ENCODE measurements at places on chromosomes 1 and 21.

GRCh38 chr21:46227811-46228344, 696 bp downstream of the LSS start:
- DNase-seq: no peak

DNA sequence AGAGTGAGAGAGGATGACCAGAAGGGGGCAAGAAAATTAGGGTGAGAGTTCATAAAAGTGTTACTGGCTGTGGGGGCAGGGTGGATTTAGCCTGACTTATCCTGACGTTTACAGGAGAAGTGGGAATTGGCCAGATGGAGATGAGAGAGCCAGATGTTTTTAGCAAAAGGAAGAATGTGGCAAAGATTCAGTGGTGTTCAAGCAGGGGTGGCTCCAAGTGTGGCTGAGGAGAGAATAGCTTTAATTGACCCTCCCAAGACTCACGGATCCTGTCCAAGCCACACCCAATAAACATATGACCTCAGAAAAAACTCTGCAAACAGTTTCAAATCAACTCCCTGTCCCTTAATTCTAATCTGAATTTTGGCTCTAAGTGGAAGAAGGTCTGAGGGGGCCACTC, 35.2 kb upstream of the EDEM3 start:
- no peak for DNase-seq

DNA sequence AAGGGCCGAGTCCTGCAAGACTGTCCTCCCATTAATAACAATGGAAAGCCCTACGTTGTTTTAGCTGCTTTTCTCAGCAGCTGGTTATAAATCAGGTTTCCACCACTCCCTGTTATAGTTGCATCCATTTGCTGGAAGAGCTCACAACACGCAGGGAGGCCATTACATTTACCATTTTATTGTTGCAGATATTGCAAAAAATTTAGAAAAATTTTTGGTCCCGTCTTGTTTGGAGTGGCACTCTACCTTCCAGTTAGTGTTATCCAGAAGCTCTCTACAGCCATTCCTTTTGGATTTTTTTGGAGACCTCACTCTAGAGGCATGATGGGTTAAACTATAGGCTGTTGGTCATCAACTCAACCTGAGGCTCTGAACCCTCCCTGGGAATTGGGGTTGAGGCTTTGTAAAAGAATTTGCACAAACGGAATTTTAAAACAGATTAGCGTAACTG, 1532.1 kb upstream of the TPTE start:
- DNase-seq: no peak

GRCh38 chr1:116987256-116987555, 14.4 kb upstream of the CD101 start:
- peak; percentile 51 for DNase-seq

DNA sequence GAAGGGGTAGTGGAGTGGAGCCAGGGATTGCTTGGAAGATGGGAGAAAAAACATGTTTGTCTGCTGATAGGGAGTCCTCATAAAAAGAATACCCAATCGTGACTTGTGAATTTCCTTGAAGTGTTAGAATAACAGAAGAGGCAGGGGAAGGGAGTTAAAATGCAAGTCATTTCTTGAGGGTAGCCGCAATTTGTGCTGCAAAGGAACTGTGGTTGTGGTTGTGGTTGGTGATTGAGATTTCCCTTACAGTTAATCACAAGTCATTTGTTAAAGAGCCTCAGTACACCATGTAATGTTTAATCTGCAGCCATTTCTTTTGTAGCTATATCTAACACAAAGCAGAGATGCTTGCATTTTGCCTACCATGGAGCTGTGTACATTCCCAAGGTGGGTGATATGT, 38.5 kb upstream of the EGLN1 start:
- peak; percentile 21 for DNase-seq

DNA sequence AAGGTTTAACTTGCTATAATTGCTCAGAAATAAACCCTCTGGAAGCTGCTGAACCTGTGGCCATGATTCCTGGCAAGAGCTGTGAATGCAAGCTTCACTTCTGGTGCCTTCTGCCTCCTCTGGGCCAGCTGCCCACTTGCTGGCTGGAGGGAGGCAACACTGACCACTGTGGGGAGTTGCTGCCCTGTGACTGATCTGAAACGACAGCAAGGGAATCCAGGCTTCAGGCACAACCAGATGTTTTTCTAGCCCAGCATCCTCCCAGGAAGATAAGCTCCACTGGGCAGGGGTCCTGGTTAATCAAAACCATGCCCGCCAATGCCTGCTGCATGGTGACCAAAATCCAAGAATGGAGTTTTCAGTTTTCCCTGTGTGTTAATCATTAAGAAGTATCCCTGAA, 180.0 kb upstream of the HMGB4 start:
- DNase-seq: no peak

GRCh38 chr21:43639470-43640353, 19.6 kb downstream of the HSF2BP start:
- no peak for DNase-seq

- DNase-seq: no peak
Measured at GRCh38 chr1:246096356-246096755, 410.7 kb downstream of the SMYD3 start.

GRCh38 chr1:37676281-37677142, 15.8 kb upstream of the CDCA8 start:
- DNase-seq: no peak

DNA sequence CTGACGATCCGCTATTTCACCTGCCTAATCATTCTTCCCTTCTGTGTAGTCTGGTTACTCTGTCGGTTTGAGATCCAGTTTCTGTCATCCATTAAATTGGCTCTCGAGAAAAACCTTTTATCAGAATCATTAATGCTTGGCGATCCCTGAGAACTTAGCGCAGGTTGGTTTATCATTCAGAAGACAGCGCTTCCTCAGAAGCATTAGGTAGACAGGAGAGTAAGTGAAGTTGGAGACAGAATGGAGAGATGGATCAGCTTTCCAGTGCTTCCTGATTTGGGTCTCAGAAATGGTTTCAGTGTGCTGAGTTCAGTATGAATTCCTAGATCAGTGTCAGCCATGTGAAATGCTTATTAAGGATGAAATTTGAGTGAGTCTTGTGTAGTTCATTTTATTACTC, 1.3 kb downstream of the USP1 start:
- DNase-seq: no peak

GRCh38 chr1:241413386-241413785, 56.4 kb upstream of the RGS7 start:
- no peak for DNase-seq

GRCh38 chr1:218031901-218032300, 253.2 kb upstream of the RRP15 start:
- DNase-seq: no peak

GRCh38 chr1:53605181-53605580, 133.8 kb downstream of the GLIS1 start:
- no peak for DNase-seq

DNA sequence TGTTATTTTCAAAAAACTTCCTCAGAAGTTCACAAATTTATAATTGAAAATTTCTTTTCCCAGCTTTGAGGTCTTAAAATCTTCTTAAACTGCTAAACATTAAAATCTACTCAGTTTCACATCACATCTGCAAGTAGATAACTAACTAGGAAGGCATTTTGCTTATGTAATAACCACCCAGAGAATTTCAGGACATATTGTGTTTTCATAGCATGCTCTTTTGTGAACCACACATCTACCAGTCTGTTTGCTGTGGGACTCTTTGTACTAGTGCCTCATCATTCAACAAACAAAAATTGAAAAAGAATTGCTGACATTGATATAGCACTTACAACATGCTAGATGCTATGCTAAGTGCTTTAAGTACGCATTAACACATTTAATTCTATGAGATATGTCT, 31.6 kb upstream of the C1orf146 start:
- no peak for DNase-seq

- DNase-seq: no peak
Measured at GRCh38 chr1:111234866-111235265, 7.4 kb downstream of the CHI3L2 start.

DNA sequence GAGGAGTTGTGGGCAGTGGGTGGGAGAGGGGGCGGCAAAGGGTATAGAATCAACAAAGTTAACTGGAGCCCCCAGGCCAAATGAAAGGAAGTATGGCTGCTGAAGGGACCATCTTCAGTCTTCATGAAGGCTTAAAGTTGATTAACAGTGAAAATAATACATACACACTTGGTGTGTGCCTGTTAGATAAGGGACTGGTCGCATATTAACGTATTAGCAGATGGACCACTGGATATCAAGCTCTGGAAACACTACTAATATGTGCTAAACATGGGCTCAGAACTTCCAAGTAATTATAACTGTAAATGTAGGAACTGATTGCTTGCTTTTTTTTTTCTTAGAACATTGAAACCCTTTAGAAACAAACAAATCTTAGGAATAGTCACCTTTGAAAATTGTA, 224.7 kb upstream of the KIAA0040 start:
- no peak for DNase-seq

DNA sequence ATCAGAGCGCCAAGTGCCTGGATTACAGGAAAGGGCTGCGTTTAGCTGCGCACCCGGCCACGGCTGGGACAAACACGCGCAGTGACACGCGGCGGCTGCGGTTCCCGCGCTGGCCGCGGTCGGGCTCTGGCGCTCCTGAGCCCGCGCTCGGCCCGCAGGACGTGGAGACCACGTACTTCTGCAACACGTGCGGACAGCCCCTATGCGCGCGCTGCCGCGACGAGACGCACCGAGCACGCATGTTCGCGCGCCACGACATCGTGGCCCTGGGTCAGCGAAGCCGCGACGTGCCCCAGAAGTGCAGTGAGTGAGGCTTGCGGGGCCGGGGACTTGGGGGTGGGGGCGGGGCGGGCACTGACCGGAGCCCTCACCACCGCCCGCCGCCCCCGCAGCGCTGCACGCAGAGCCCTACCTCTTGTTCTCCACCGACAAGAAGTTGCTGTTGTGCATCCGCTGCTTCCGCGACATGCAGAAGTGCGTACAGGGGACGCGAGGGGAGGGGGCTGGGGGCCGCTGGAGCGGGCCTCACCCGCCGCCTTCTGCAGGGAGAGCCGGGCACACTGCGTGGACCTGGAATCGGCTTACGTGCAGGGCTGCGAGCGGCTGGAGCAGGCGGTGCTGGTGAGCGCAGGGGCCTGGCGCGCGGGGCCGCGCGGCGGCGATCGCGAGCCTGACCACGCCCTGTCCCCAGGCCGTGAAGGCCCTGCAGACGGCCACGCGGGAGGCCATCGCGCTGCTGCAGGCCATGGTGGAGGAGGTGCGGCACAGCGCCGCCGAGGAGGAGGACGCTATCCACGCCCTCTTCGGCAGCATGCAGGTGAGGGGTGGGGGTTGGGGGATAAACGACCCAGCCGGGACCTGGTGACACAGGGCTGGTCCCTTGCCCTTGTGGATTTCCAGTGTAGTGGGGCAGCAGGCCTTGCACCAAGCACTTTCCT, 3.1 kb downstream of the RNF207 start:
- no peak for DNase-seq

DNA sequence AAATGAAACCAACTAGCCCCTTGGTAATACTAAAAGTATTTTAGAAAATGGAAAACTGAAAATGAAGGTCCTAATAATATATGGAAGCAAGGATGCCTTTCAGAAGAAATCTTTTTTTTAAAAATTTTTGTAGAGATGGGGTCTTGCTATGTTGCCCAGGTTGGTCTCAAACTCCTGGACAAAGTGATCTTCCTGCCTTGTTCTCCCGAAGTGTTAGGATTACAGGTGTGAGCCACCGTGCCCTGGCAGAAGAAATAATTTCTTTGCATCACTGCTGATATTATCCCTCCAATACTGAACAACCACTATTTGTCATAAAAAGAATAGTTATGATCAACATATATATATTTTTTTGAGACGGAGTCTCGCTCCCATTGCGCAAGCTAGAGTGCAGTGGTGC, 25.6 kb downstream of the SELENOF start:
- no peak for DNase-seq

DNA sequence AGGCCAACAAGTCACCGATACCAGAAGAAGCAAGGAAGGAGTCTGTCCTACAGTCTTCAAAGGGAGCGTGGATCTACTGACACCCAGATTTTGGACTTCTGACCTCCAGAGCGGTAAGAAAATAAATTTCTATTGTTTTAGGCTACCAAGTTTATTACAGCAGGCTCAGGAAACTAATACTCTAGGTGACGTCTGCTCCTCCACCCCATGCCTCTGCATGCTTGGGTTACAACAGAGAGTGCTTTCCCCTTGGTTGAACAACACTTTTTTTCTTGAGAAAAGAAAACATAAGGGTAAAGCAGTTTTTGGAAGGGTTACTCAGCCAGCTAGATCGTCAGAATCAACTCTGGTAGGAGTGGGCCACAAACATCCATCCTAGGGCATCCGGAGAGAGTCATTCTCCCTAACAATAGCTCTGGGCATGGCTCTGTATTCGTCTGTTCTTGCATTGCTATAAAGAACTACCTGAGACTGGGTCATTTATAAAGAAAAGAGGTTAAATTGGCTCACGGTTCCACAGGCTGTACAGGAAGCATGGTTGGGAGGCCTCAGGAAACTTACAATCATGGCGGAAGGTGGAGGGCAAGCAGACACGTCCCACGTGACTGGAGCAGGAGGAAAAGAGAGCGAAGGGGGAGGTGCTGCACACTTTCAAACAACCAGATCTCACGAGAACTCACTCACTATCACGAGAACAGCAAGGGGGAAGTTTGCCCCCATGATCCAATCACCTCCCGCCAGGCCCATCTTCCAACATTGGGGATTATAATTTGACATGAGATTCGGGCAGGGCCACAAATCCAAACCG, 22.2 kb upstream of the DNAJC11 start:
- no peak for DNase-seq

DNA sequence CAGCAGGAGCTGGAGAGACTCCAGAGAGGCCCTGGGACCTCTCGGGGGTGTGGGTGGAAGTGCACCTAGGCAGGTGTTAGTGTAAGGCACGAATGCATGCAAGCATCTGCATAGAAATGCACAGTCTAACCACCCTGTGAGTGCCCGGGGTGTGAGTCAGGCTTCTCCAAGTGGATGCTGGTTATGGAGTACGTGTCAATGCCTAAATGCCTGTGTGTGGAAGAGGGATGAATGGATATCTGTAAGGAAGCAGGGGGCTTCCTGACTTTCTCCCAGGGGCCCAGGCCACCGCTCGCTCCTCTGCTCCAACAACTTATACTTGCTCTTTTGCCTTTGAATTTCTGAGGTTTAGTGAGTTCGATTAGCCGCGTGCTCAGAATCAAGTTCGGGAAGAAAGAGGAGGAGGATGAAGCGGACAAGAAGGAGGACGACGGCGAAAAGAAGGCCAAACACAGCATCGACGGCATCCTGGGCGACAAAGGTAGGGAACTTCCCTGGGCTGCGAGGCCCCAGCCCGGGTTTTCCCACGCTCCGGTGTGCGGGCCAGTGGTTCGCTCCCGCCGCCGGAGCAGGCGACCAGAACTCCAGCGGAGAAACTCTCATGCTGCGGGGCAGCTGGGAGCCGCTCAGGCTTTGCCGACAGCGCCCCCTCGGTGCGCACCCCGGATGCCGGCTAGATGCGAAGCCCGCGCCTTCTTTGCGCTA, 5.4 kb downstream of the PAX7 start:
- DNase-seq: no peak

DNA sequence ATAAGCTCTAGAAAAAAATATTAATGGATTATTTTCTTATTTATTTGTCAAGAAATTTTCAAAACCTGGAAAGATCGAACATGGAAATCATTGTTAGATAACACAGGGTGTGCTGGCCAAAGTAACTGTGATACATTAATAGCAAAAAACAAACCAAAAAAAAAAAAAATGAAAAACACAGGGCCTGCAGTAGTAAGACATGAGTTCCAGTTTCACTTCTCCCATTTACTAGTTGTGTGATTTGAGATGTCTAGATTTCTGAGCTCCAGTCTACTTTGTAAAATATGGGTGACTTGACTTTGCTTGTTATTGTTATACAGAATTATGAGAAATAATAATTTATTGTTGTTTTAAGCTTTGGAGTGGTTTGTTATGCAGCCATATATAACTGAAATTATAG, 13.6 kb downstream of the FAM177B start:
- DNase-seq: no peak

Measured in T follicular helper cell (primary cell).